CD4-positive, alpha-beta T cell treated with Interleukin-15 for 4 hours (primary cell): ENCODE measurements at places on chromosomes 3 and 15.

DNA sequence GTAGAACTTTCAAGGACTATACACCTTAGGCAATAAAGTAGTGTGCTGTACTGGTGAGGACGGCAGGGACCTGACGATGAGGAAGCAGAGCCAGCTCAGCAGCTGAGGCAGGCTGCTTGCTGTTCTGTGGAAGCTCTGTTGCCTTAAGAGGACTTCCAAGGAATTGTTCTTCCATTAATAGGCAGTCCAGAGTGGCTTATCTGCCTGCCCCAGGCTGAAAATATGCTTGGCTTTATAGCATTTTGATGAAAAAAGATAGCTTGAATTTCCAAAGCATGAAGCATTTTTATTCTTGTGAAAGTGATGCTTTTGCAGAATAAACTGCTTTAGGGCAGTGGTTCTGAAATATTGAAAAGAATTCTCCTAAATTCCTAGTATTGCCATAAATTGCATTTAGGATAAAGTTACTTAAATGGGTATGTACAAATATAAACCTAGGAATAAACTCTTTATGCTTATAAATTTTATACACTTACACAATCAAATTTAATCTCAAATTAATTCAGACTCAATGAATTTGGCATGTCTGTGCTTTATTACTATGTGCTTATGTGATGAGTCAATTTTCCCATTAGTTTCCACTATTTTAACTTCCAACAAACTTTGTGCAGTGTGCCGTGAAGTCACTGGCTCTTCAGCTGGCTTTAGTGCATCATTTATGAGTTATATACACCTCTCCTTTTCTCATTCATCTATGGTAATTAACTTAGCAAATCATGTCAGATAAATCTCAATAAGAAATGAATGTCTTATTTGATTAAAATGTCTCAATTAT lies 231.0 kb upstream of the RASGRP1 start:
- no peak for DNase-seq

GRCh38 chr15:88428805-88429605 lies 38.2 kb downstream of the MRPL46 start:
- DNase-seq, result no peak

DNA sequence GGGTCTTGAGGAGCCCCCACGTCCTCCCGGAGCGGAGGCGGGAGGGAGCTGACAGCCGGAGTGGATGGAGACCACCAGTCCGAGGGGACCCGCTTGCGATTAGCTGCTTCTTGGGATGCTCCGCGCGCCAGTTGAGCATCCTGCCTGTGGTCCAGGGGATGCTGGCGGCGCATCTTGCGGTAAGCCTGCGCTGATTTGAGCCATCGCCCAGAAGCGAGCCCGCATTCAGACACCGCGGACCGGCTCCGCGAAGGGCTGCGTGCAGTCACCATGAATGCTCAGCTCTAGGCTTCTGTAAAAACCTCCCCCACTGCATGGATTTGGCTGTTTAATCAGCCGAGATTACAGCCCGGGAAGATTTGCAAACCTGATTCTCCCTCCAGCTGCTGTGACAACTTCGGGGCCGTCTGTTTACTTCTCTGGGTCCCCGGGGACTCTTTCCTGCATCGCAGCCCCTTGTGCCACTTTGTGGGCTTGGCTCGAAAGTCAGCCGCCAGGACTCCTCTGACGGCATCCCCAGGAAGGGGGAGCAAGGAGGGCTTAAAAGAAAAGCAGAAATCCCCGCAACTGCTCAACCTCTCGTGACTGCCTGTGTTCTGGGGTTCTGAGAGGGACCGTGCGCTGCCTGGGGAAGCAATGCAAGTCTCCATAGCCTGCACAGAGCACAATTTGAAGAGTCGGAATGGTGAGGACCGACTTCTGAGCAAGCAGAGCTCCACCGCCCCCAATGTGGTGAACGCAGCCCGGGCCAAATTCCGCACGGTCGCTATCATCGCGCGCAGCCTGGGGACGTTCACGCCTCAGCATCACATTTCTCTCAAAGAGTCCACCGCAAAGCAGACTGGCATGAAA lies 171.1 kb downstream of the KCNAB1 start:
- no peak for DNase-seq

- no peak for DNase-seq
Observed at GRCh38 chr3:123072152-123072551, 5.3 kb downstream of the PDIA5 start.
